ENCODE measurements at places on chromosomes 1 and 21.

DNA sequence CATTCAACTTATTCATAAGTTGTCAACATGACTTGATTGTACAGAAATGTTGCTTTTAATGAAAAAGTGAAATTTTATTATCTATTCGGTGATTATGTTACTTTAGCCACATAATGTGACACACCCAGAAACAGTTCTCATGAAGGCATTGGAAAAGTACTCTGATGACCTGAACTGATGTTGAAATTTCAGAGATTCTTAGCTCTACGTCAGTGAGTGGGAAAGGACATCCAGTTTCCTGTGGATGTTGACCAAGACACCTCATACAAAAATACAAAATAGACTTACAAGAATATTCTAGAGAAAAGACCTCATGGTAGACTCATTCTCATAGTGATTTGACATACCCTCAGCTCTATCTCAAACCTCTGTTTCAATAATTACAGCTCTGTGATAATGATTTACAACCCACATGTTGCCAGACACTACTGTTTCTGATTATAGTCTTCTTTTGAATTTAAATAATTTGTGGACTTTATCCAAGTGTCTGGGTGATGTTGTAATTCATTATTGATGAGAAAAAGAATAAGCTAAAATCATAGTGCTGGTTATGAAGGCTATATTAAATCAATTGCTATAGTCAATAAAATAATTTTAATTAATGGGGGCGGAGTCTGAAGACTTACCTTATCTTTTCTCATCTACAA, 37.3 kb downstream of the KCNK2 start:
- no peak for DNase-seq

- no peak for DNase-seq
Measured at GRCh38 chr1:234851450-234852438, 241.8 kb upstream of the IRF2BP2 start.

DNA sequence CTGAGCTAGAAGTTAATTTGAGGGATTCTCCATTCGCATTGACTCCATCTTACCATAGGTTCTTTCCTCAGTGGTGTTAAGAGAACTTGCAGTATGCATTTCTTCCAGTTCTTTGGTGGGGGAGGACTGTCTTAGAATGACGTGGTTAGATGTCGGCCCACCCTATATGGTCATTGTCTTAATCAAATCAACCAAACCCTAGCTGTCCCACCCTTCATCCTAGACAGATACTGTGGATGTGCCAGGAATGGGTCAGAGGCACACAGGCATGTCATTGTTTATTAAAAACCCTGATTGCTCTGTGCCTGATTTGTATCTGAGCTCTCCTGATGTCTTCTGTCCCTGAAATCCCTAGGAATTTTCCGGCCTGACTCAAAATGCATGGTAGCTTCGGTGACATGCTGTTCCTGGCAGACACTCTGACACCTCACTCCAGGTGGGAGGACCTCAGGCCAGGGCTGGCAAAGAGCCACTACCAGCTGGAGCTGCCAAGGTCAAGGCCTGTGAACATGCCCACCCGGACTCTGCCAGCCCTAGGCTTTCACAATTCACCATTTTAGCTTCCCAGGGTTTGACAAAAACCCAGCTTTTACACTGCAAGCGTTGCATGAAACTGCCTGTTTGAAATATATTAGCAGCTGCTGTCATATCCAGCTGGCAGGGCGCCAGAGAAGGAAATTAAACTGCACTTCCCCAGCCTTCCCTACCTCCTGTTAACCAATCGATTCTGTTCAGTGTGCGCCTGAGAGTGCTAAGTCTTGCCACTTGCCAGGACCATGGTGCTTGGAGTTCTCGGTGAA, 134.0 kb downstream of the FAM78B start:
- no peak for DNase-seq

- DNase-seq, result no peak
Measured at GRCh38 chr1:83095570-83095969, 903.4 kb downstream of the TTLL7 start.

- DNase-seq, result no peak
Measured at GRCh38 chr1:4595341-4596225, 58.8 kb upstream of the AJAP1 start.

- DNase-seq, result no peak
Measured at GRCh38 chr1:20724364-20725188, 6.8 kb upstream of the KIF17 start.

DNA sequence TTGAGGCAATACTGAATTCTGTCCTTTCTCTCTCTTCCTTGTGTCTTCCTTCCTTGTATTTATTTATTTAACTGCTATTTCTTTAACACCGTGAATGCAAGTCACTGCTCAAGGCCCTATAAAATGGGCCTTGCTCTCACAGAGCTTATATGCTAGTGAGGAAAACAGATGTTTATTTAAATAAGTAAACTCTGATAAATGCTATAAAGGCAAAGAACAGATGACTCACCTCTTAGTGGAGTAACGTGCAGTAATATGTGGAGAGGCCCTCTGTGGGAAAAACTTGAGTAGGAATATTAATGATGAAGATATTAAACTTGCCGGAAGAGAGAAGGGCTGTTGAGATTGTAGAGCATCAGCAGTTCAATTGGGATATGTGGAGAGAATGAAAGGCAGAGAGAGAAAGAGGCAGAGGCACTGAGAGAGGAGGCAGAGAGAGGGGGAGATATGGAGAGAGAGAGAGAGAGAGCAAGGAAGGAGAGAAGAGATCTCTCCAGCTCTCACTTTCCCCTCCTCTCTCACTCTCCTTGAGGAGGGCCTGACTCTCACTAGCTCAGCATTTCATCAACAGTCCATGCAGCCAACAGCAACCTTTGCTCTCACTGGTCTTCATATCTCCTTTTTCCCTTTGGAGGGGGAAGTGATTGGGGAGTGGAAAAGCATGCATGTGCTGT, 322.2 kb downstream of the LMX1A start:
- no peak for DNase-seq

GRCh38 chr1:26158908-26159742, at the start of gene FAM110D:
Gene FAM110D (plus strand): TSS chr1:26159079. CDS start chr1:26161292, 2,213 bp downstream.
- no peak for DNase-seq

- DNase-seq, result no peak
Measured at GRCh38 chr1:192527111-192527795, 48.3 kb upstream of the RGS1 start.

DNA sequence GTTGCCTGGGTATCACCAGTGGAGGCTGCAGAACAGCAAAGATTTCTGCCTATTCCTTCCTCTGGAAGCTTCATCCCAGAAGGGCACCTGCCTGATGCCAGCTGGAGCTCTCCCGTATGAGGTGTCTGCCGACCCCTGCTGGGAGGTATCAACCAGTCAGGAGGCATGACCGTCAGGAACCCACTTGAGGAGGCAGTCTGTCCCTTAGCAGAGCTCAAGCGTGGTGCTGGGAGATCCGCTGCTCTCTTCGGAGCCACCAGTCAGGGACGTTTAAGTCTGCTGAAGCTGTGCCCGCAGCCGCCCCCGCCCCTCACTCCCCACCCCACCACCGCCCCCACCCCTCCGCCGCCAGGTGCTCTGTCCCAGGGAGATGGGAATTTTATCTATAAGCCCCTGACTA, 23.1 kb upstream of the HFM1 start:
- DNase-seq, result no peak

DNA sequence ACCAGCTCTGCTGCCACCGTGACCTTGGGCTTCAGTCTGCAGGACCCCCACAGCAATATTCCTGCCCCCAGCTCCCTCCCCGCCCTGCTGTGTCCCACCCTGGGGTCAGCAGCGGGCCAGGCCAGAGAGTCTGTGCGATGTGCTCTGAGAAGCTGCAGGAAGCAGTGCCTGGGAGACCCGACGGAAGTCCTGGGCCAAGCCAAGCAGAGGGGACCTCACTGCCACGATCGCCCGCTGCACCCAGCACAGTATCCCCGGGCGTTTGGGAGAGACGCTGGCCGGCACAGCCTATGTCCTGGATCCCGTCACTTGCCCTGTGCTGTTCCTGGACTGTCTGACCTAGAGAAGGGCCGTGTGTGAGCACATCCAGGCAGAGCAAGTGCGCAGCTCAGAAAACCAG, 106.6 kb upstream of the TTC34 start:
- no peak for DNase-seq

DNA sequence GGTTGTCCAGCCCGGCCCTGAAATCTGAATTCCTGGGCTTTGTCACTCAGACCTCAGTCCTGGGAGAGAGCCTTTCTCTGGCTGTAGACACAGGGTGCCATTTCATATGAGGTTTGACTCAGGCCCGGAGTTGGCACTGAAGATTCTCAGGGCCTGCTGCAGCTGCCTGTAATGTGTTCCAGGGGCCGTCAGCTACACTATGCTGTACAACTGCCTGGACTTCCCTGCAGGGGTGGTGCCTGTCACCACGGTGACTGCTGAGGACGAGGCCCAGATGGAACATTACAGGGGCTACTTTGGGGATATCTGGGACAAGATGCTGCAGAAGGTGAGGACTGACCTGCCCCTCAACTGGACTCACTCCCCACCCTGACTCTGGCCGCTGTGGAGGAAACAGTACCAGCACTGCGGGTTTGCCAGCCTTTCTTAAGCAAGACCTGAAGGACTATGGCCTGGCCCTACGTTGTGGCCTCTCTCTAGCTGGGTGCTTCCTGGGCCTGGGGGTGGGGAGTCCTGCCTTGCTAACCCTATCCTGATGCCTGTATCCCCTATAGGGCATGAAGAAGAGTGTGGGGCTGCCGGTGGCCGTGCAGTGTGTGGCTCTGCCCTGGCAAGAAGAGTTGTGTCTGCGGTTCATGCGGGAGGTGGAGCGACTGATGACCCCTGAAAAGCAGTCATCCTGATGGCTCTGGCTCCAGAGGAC, 18.9 kb downstream of the FAAH start:
- DNase-seq, result no peak

GRCh38 chr21:45976701-45977311, 4.8 kb upstream of the COL6A1 start:
- DNase-seq, result no peak

DNA sequence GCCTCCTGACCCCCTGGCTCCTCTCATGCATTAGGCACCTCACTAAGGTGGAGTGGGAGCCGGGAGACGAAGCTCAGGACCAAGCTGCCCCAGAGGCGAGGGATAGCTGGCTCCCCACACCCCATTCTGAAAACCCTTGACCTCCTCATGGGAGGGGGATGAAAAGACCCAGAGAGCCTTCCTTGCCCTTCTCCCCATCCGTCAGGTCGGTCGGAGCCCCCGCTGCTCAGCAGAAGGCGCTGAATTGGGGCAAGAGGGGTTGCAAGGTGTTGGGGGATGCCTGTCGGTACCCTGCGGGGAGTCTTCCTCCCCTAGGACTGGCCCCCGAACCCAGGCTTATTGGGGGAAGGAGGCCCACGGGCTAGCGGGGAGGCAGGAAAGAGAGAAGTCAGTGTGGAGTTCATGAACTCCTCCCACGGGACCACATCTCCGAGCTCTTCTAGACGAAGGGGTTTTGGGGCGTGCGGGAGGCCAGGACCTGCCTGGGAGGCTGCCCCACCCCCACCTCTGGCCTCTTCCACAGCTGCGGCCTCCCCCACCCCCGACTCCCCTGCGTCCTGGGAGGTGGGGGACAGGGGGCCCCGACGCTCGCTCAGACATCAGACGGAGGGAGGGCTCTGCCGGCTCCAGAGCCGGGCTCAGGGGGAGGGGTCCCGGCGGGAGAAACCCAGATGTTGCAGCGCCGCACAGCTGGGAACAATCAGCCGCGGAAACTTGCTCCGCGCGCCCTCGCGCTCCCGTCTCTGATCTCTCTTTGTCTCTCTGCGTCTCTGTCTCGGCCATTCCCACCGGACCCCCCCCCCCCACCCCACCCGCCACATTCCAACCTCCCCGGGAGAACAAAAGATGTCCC, 719 bp downstream of the MFAP2 start:
- DNase-seq, result no peak
